GM04503 (cell line): ENCODE measurements at places on chromosomes 2 and 18.

DNA sequence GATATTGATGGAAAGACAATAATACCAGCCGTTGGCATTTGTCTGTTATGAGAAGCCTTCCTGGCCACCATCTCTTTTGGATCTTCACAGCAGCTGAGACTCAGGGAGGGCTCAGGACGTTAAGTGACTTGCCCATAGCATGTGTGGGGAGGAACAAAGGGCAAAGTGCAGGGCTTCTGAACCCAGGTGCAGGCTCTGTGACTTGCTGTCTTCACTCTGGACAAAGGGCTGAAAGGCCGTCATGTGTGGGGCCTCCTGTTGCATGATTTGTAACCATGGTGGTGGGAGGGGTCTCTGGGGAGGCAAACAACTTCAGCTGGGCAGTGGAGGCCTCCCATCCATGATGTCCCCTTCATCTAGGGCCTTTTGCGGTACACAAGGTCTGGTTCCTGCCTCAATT is 65.5 kb upstream of the SIX2 start:
- no peak for DNase-seq

DNA sequence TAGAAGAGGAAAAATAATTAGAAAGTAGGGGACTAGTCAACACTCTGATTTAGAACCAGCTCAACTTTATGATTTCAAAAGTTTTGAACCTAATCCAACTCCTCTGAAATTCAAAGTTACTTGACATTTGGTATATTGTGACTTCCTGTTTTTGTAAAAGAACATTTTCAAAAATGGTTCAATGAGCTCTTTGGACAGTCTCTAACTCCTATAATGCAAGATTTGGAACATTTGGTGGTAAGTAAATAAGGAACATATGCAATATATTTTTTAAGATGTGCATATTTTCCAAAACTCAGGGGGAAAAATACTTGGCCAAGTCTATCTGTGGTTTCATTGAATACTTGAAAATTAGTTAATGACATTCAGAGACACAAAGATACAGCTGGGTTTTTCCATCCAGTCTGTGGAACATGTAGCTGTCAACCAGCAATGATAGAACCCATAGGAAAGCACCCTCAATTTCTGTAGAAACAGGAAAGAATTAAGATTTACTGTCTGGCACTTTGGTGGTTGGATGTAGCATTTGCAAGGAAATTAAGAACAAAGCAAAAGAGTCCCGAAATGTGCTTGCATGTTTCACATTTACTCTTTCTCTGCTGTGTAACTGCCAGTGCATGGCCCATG is 17.0 kb upstream of the ANKRD44 start:
- DNase-seq, result no peak

DNA sequence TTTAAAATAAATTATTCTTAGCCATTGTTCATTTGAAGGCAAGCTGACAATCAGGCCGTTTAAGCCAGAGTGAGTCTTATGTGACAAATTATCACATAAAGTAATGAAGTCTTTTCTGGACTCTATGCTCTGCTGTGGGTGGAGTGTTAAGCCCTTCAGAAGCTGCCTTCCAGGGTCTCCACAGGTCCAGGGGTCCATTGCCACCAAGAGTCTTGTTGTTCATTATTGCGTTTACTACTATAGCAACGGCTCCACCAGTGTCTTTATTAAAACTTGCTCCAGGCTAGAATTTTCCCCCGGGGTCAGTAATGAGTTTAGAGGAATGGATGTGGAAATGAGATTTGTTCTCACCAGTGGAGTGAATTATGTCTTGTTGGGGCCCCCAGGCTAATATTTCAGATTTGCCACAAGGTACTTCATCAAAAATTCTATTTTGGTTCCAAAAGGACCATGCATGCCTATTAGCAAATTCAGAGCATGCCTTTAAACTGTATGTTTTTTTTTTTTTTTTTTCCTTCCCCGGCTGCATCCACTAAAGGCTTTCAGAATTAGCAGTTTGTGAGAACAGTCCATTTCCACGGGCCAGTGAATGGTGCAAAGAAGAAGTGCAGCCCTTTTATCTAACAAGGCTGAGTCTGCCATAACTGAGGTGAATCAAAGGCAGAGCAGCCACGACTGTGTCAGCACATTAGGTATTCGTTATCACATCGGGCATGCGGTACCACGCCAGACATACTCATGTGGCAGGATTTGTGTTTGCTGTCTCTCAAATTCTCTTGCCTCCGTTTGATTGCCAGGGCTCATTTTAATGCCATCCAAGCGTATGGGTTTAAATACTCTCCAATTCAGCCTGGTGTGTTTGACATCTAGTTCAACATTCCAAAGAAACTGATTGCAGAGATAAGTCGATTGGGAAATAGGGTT is 26.2 kb upstream of the LRRTM1 start:
- DNase-seq, result no peak

- DNase-seq, result no peak
These were observed 45.1 kb downstream of the LPIN2 start for GRCh38 chr18:2967820-2968219.

- DNase-seq, result no peak
These were observed 63.0 kb upstream of the HAAO start for GRCh38 chr2:42855221-42855970.

GRCh38 chr2:819121-819520 is 131.5 kb upstream of the SNTG2 start:
- DNase-seq, result no peak

DNA sequence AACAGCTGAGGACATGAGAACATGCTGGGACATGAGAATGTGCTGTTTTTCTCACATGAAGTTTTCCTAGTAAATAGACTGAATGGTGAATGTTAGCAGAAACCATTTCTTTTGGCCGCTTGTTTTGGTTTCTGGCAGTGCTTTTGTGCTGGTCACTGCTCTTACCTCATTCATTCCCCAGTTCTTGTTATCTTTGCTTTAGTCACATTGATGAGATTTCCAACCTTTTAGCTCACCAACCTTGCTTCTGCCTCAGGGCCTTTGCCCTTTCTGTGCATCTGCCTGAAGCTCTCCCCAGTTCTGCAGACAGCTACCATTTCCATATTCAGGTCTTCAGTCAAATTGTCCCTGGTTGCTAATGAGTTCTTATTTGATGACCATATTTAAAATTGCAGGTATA is 91.6 kb downstream of the PTPRM start:
- DNase-seq, result no peak

DNA sequence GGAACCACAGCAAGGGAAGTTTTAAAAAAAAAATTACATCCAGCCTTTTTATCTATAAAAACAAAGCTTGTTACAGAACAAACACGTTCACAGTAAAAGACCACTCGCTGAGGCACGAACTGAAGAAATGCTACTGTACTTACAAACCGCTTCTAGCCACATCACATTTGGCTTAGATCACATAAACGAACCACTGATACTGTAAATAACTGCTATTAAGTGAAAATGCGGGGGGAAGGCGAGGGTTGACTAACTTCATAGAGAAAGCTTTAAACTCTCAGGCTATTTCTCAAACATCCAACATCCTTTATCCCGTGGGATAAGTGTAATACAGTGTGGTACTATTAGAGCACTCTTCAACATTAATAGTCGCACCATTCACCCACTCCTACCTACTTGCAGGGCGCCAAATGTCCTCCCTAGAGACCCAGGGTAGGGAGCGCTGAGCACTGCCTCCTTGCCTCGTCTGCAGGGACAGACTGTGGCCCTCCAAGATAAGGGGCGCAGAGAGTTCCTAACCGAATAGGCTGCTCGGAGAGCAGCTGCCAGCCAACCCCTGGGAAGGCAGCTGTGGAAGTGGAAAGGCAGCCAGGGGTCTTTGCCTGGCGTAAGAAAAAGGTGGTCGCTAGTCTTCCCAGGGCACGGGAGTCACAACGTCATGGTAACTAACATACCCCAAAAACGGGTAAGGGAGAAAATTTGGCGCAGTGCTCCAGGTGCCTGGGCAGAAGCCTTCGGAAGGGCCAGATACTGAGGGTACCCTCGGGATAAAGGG is 854 bp downstream of the GPR155 start:
- DNase-seq, result no peak
